Natural killer cell (primary cell): ENCODE measurements at places on chromosomes 2 and 18. TPM values are rescaled to one million over a fixed set of nuclear protein-coding genes. Genes with fewer than 3 reads are reported as not detected.
A peak's percentile ranks its signal among the peaks of the same experiment; 100 is the strongest.

DNA sequence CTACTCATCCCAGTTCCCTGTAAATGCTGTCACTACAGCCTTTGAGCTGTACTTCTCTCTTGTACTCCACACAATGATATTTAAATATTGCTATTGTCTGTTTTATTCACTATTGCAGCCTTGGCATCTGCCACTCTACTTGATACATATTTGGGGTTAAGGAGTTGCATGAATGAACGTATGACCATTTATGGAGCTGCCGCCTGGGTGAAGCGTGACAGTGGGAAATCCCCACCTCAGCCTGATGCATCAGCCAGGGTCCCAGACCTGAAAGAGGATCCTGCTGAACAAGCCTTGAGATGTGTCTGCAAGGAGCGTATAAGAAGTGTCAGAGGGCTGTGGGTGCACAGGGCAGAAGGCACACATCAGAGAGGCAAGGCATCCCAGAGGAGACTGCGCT lies 39.1 kb downstream of the MRPL35 start:
- peak; percentile 67 for DNase-seq

DNA sequence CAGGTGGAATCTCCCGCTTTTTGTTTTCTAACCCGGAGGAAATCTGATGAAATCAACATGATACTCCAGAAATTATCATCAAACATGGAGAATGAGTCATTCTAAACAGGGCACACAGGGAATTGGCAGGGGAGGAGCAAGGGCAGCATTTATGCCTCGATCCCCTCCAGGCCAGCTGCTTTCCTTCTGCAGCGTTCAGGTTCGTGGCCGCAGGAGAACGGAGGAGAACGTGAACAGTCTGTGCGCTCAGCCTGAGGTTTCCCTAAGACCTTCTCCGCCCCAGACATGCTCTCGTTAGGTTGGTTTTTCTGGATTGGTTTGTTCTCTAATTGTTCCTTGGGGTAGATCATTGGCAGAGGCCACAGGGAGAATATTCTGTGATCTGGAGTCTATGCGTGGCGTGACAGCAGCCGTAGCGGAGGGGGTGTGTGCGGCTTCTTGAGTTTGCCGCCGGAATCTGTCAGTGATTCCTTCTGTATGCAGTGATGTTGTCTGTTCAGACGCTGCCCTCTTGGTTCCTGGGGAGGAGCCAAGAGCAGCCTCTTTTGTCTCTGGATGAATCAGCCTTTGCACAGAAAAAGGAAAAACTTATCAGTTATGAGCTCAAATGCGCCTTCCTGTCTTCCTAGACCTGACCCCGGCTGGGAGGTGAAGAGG lies 75.9 kb downstream of the SH3BP4 start:
- DNase-seq, result no peak

GRCh38 chr18:11946756-11947155 lies 34.6 kb upstream of the IMPA2 start:
- no peak for DNase-seq

DNA sequence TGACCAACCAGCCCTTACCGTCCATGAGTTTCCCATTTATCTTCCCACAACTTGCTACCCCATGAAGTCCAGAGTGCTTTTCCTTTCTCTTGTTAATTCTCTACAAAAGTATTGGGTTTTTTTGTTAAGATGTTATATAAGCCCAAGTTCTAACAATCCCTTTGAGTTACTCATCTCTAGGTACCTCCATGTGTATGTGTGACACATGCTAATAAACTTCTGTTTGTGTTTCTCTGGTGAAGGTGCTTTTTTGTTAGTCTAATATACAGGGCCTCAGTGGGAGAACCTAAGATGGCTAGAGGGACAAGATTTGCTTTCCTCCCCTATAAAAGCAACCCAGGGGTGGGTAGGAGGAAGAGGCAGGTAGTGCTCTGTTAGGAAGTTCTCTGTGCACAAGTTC lies 31.8 kb upstream of the RMDN2 start:
- no peak for DNase-seq

Gene GAREM1
- total RNA-seq, result 0.09 TPM

Gene CNDP1
- 0.31 TPM for total RNA-seq

Gene GKN1
- total RNA-seq, result not detected
